ENCODE measurements at places on chromosomes 7 and 10.

GRCh38 chr10:113103131-113103840 is 153.2 kb downstream of the TCF7L2 start:
- no peak for DNase-seq

DNA sequence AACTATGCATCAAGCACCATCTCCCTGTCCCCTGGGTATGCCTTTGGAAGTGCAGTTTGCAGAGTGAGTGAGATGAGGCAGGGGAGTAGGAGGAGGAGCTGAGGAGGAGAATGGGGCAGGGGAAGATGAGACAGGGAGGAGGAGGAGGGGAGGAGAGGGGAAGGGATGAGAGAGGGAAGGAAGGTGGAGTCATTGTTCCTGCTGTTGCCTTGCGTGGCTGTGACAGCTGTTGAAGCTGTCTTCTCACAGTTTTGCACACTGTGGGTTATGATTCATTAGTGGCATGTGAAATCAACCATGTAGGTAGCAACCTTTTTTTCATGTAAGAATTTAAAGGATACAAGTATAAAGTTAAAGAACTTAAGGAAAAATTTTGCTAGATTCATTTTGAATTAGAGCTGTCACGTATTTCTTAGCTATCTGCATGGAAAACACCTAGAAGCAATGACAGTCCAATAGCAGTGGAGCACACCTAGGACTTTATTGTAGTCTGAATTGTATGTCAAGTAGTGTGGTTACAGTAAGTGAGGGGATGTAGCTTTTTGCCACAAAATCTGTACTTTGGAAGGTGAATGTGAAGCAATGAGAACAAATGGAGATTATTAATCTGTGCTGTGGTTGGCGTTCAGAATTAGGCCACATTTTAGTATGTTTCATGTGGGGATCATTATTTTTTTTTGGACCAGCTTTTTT is 21.7 kb downstream of the CCM2 start:
- DNase-seq = no peak

- no peak for DNase-seq
These were observed 61.5 kb downstream of the NKX6-2 start for GRCh38 chr10:132724446-132724845.

DNA sequence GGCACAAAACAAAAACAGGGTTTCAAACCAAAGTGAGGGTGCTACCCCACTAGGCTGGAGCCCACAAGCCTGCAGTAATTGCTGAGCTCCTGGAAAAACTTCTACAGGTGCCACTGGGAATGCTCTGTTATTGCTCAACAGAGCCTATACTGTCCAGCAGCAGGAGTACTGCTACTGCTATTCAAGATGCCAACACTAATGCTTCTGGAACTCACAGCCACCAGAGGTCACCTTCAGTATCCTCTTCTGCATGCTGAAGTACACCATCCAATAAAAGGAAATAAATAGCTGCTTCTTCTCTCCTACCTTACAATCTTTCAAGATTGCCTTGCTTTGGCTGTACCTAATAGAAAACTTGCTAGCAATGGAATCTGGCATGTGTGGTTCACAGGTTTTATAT is 222.0 kb downstream of the LRRN3 start:
- no peak for DNase-seq

- DNase-seq = no peak
These were observed 12.5 kb upstream of the KLHL7 start for GRCh38 chr7:23093111-23093510.

DNA sequence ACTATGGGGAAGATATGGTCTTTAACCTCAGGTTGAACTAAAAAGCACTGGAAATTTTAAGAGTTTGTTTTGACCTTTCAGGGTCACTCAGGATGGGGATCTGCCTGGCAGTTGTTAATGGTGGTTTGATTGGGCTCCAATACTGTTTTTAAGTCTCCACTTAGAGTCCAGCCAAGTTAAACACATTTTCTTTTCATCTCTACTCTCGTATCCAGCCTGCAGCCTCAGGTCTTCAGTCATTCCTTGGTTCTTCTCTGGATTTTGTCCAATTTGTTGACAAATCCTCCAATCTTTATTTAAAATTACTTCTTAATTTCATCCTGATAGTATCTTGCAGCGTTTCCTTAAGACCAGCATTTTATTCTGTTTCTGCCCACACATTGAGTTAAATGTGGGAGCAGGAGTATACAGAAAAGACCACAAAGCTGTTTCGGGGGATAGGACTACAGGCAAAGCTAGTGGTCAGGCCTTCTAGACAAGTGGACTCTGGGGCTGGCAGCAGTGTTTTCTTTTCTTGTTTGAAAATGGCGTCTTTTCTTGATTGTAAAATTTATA is 133.2 kb upstream of the INHBA start:
- DNase-seq = no peak

GRCh38 chr7:14892961-14893360 is 9.6 kb downstream of the DGKB start:
- no peak for DNase-seq

DNA sequence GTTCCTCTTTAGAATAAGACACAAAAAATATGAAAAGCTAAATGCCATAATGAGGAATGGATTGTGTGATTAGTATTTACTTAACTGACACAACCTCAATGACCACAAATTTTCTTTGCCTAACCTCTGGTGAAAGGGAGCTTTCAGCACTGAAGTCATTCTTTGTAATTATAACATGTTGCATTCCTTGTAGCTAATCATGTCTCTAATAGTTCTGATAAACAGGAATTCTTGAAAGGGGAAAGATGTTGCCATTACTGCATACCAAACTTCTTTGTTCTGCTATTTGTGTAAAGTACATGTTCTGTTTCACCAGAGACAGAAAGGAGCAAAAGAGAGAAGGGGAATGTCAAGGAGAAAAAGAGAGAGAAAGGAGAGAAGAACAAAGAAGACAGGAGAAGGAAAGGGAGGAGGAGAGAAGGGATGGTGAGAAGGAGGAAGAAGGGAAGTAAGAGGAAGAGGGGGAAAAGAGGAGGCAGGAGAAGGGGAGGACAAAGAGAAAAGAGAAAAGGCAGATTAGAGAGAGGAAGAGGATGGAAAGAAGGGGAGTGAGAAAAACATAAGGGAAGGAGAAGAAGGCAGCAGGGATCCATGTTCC is 120.9 kb downstream of the SEMA3D start:
- DNase-seq = no peak

DNA sequence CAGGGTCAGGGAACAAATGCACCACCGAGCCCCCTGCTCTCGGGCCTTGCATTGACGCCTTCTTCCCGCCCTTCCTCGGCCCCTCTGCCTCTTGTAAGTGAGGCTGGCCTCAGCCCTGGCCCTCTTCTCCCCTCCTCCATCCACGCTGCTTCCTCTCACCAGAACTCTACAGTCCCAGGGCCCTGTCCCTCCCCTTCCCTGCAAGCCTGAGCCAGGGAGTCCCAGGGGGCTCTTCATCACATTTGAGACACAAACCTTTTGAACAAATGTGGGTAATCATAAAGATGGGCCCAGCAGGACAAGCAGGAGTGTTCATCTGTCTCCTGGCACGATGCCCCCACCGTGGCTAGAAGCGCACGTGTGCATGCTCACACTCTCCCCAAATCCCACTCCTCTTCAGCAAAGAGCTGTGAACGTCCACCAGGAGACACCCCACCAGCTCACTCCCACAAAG is 57.7 kb downstream of the SLIT1 start:
- DNase-seq = no peak

DNA sequence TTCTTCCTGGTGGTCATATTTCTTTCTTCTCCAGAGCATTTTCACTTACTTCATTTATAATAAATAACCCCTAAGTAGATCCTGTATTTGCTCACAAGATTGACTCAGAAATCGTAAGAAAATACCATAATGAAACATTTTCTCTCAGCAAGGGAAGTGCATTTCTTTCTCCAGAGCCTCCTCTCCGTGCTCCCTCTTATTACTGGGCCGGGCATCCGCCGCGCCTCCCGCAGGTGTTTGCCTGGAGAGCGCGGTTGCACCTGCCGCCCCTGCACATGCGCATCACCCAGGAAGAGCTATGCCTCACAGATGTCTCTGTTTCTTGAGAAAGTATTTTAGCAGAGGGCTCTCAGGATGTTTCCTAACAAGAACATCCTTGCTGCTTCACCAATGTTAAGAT is 509.2 kb downstream of the TCERG1L start:
- DNase-seq = no peak

GRCh38 chr7:21946222-21946709 is 567 bp upstream of the CDCA7L start:
- no peak for DNase-seq

- no peak for DNase-seq
These were observed 48.0 kb downstream of the NT5C2 start for GRCh38 chr10:103145046-103145445.

DNA sequence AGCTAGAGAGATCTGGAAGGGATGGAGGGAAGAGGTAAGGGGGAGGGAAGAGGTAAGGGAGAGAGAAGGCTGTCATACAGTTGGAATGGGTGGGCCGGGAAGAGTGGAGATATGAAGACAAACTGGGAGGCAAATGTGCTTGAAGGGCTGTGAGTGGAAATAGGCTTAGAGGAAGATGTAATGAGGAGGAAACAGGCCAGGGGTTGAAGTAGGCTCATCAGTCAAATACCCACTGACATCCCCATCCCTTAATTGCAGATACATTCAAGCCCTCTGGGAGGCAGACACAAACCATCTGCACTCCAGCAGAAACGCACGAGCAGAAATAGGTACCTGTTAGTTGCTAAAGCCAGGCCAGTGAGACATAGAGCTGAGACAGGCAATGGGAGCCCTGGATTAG is 2.1 kb downstream of the SYNPO2L start:
- peak; percentile 17 for DNase-seq
